ENCODE measurements at places on chromosomes 6 and 20.

- DNase-seq: no peak
Observed at GRCh38 chr6:104118274-104118673, 741.4 kb downstream of the HACE1 start.

DNA sequence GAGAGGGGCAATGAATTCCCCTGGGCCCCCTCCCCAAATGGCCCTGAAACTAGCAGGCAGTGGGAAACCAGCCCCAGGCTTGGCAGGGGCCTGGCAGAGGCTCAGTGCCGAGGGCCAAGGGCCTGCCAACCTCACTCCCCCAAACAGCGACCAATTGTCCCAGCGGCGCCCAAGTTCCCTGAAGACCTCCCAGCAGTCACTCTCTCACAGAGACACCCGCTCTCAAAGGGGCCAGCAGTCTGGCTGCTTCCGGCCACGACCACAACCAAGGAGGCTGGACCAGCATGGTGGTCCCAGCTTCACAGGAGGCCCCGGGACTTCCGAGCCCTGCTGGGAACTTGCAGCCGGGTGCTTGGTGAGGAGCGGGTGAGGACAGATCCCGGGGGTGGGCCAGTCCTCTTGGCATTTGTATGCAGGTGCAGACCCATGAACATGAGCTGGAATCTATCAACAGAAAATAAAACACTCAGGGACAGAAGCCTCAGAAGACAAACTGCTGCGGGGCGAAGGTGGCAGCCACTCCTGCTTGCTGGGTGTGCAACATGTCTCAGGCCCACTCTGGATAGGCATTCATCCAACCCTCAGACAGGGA lies 17.5 kb upstream of the SIRPA start:
- no peak for DNase-seq

- DNase-seq: no peak
Observed at GRCh38 chr6:29705389-29706231, 17.6 kb upstream of the HLA-F start.

GRCh38 chr20:45779011-45779915 lies 12.4 kb downstream of the WFDC3 start:
- DNase-seq: no peak

- peak; percentile 18 for DNase-seq
Observed at GRCh38 chr20:9615766-9616454, 101.5 kb downstream of the LAMP5 start.

DNA sequence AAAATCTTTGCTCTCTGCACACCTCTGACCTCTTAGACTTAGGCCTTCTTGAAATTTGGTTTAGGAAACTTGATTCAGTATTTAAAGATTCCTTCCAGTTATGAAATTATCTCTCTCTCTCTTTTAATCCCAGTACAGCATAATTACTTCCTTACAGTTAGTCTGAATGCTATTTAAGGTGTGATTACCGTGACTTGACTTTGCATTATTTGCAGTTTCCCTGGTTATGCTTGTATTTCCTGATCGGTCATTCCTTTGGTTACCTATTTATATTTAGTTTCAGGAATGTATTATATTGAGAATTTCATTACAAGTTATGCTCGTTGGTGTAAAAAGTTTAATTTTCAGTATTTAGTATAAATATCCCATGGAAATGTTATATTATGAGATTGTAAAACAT lies 16.3 kb downstream of the TMEM170B start:
- no peak for DNase-seq

- no peak for DNase-seq
Observed at GRCh38 chr6:16523606-16524379, 237.5 kb downstream of the ATXN1 start.

GRCh38 chr20:63173552-63174191 lies 42.3 kb downstream of the YTHDF1 start:
- no peak for DNase-seq

GRCh38 chr20:10864076-10864672 lies 190.4 kb upstream of the JAG1 start:
- DNase-seq: no peak

DNA sequence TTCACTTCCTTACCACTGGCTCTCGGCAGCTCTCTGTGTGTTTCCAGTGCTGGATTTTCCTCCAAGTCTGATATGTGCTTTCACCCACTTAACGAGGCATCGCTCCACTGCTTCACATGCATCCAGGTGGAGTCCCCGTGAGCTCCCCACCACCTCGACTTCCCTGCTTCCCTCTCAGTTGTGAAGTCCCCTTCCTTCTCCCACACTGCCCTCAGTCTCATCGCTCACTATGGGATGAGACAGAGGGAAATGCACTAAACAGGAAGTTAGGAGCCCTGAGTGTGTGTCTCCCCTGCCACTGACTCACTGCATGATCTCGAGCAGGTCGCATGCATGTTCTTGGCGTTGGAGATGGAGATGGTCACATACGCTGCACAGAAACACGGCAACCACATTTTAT lies 84.0 kb downstream of the MTHFD1L start:
- no peak for DNase-seq

DNA sequence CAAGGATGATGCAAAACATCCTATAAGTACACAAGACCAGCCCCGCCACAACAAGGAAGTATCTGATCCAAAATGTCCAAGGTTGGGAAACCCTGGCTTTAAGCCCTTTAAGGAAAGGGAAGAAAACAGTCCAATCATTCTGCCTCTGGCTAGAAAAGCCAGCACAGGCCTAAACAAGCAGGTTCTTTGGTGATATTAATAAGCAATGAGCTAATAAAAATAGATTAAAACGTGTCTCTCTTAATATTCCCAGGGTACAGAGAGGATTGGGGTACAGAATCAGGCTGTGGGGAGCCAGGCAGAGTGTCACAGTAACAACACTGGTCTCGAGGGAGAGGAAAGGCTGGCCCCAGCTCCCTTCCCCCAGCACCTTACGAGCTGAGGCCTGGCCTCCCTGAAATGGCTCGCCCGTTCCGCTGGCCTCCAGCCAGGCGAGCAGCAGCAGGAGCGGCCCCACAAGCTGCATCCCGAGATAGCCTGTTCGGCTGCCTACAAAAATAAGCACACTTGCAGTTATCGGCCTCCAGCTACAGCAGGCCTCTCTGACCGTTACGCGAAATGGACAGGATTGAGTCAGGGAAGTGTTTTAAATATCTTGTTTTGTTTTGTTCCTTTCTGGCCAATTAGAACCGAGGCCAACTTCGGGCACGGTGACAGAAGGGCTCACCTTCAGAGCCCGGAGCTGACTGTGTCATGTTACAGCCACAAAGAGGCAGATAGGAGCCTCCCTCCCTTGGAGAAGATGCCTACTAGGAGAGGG lies 4.0 kb upstream of the ZMYND8 start:
- peak; percentile 51 for DNase-seq

- no peak for DNase-seq
Observed at GRCh38 chr6:154814063-154814462, 80.8 kb downstream of the SCAF8 start.

- DNase-seq: no peak
Observed at GRCh38 chr6:155604991-155605390, 149.4 kb upstream of the NOX3 start.

DNA sequence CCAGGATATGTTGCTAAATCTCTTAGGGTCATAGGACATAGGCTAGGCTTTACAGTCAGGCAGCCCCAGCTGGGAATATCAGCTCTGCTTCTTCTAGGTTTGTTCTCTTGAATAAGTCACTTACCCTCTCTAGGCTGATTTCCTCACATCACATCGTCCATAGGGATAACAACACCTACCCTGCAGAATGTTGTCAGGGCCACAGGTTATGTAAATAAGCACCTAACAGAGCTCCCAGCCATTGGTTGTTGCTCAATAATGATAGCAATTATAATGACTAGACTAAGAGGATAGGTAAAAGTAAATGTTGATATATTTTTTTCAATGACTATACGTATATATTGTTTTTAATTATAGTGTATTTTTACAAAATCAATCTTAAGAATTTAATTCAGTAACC lies 135.0 kb downstream of the HIVEP2 start:
- no peak for DNase-seq

DNA sequence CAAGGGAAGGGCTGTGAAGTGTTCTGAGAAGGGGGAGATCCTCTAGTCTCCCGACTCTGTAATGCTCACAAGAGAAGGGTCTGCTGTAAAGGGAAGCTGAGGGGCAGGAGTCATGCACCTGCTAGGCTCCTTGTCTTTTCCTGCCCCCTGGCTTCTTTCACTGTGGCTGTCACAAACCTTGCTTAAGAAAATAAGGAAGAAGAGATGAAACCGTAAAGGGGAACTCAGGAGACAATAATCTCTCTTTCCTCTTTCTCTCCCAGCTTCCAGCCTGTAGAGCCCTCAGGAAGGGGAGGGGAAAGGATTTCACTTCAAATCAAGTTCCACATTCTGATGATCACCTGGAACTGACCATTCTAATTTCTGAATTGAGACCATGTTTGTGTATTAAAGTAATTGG lies 26.3 kb downstream of the SLC13A3 start:
- DNase-seq: no peak
